ENCODE measurements at places on chromosomes 1 and 21.

DNA sequence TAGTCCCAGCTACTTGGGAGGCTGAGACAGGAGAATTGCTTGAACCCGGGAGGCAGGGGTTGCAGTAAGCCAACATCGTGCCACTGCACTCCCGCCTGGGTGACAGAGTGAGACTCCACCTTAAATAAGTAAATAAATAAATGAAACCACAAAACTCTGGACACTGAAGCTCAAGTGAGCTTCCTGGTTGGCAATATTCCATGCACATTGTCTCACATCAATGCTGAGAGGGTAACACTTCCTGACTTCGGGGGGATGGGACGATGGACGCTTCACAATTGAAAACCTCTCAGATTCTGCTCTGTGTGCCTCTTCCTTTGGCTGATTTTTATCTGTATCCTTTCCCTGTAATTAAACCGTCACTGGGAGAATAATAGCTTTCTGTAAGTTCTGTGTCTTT lies 70.0 kb upstream of the ZNF644 start:
- no peak for DNase-seq

DNA sequence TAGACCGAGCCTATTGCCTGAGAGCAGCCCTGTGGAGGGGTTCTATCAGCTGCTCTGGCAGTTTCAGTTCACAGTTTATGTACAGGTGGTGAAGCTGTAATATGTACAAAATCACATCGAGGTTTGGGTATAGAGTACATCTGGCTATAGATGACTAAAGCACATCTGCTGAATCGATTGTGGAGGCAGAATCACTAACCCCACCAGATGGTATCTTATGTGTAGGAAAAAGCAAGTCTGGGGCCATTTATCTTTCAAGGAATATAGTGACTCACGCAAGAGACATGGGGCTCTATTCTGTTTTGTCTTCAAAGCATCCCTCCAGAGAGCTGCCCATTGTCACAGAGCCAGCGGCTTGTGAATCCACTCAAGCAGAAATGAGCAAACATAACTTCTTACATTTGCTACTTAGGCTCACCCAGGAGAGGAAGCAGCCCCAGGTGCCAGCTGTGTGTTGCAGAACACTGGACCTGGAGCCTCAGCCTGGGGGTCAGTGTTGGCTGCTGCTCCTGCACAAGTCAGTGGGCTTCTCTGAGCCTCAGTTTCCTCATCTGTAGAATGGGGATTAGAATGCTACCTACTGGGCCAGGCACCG lies 21.3 kb downstream of the MIIP start:
- no peak for DNase-seq

- DNase-seq = no peak
Measured at GRCh38 chr1:221429264-221429663, 312.6 kb downstream of the DUSP10 start.

DNA sequence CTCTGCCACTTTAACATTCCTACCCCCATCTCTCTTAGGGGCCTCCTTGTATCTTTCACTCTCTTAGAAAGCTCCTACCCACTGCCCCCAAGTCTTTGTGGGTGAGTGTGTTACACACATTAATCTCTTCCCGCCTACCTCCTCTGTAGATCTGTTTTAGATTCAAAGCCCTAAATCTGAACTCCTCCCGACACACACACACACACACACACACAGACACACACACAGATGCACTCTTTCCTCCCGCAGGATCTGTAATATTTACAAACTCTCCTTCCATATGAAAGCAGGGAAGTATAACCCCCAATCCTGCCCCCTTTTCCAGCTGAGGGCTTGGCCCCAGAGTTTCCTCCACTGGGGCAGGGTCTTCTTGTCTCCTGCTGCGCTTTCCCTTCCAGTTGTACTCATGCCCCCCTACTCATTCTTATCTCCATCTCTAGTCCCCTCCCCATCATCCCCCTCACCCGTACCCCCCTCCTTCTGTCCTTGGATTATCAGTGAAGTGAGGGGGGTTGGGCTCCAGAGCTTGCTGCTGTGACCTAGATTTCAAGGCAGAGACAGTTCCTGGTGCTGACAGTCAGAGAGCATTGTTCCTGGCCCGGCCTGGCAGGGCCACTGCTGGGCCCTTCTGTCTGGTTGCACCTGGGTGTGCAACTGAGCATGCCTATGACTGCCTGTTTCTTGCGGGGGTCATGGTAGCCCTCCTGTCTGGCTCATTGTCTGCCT lies 4.3 kb downstream of the PEA15 start:
- no peak for DNase-seq

- peak; percentile 37 for DNase-seq
Measured at GRCh38 chr1:226568975-226569741, 20.6 kb downstream of the STUM start.

DNA sequence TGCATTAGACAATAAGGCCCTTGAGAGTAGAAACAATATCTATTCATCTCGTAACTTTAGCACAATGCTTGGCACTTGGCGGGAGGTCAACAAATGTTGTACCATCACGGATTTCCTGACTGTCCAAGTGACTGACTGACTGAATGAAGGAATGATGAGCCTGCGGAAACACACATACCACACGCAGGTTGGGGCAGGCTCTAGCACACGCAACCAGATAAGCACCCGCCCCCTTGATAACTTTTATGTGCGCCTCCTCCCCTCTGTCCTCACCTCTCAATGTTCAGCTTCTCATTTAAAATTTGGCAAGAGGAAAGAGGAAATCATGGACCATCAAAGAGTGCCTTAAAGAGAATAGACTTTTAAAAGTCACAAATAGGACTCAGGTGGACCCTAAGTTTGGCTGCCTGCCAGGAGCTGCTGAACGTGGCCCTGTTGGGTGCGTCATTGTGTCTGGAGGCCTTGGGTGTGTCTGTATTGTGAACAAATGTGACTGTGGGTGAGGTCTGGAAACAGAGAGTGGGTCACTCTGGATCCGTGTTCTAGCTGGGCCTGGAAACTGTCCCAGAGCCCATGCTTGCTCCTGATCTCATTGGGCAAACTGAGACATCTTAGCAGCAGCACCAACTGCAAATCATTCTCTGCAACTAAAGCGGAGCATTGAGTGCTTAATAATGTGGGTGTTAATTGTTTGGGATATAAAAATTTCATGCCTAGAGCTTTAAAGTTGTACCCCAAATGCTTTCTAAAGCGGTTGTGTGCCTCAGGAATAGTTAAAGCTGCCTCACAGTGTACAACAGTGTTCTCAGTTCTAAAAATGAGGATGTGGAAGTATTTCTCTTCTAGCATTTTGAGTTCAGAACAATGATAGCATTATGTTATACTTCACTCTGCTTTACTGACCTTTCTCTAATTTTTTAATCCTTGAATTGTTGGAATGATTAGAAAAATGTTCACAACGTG lies 47.6 kb upstream of the ABCG1 start:
- DNase-seq = no peak

GRCh38 chr1:19715334-19716203 lies 50.9 kb downstream of the HTR6 start:
- DNase-seq = peak; percentile 89

DNA sequence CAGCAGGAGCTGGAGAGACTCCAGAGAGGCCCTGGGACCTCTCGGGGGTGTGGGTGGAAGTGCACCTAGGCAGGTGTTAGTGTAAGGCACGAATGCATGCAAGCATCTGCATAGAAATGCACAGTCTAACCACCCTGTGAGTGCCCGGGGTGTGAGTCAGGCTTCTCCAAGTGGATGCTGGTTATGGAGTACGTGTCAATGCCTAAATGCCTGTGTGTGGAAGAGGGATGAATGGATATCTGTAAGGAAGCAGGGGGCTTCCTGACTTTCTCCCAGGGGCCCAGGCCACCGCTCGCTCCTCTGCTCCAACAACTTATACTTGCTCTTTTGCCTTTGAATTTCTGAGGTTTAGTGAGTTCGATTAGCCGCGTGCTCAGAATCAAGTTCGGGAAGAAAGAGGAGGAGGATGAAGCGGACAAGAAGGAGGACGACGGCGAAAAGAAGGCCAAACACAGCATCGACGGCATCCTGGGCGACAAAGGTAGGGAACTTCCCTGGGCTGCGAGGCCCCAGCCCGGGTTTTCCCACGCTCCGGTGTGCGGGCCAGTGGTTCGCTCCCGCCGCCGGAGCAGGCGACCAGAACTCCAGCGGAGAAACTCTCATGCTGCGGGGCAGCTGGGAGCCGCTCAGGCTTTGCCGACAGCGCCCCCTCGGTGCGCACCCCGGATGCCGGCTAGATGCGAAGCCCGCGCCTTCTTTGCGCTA lies 5.4 kb downstream of the PAX7 start:
- no peak for DNase-seq

- no peak for DNase-seq
Measured at GRCh38 chr1:67558449-67559193, 126.4 kb upstream of the GADD45A start.

GRCh38 chr21:34744801-34745200 lies 76.0 kb downstream of the CLIC6 start:
- peak; percentile 53 for DNase-seq

DNA sequence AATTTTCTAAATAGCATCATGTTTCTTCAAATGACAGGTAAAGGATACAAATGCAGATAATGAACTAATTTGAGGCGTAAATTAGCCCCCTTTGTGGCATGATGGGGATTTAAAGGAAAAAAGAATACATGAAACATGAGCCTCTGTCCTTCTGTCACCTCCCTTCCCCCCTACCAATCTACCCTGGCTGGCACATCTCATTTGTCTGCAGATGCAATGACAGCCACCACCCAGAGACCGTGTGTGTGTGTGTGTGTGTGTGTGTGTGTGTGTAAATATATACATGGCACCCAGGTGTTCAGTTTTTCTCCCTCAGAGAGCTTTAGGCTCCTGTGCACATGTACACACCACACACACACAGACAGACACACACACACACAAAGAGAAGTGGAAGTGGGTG lies 451.1 kb downstream of the RWDD3 start:
- no peak for DNase-seq

DNA sequence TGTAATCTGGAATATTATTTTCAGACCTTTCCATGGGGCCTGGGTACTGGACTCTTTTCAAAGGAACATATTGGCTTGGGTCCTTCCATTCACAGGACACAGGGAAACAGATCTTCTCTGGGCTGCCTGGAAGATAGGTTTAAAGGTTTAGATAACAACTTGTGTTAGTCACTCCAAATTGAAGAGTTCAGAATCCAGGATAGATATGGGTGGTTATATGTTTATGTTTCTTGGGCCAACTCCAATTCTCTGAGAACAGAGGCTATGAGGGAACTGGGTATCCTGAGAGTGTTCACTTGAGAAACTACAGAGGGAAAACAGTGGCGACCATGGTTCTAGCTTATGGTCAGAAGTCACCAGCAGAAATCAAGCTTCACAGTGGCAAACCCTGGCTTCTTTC lies 8.7 kb upstream of the PIGM start:
- no peak for DNase-seq

- DNase-seq = no peak
Measured at GRCh38 chr1:69639159-69639558, 71.4 kb downstream of the LRRC7 start.

DNA sequence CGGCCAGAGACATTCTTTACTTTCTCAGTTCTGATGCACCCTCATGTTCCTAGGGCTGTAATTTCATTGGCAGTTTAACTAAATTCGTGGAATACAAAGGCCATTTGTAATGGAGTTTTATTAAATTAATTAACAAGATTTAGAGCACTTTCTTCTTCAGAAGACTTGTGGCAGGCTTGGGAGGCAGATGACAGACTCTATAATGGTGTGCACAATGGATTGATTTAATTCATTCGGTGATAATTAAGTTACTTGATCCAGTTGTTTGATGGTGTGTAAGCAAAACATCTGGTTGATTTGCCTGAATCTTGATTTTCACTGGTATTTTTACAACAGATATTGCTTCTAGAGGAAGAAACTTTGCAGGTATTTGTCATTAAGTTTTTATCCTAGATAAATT lies 361.9 kb upstream of the GREM2 start:
- DNase-seq = no peak

DNA sequence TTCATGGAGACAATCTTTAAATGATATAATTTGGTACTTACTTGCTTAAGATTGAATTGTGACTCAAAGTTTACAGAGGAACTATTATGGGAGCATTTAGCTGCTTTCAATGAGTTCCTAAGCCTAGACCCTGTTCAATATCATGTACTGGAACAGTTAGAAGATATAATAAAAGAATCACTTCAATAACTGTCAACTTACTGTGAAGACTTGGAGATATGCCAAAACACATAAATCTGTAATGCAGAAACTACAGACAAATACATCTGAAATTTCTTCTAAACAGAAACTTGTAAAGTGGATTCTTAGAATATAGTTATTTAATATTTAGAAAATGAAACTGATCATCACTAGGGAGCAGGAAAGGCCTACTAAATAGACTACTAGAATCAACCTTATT lies 259.3 kb downstream of the HLX start:
- no peak for DNase-seq

DNA sequence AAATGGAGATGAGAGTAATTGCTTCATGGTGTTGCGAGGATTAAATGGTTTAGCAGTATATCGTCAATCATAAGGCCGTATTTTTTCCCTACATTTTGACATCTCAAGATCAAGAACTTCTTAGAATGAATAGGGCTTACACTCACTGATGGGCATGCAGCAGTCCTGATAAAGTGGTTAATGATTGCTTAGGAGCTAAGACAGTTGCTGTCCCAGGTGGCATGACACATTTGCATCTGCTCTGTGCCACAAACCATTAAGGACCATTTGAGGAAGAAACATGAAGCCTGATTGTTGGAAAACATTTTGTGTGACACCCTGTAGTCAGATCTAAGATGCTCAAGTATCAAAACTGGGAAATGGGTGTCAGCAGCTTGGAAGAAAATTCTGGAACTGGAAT lies 81.0 kb upstream of the SGIP1 start:
- no peak for DNase-seq

DNA sequence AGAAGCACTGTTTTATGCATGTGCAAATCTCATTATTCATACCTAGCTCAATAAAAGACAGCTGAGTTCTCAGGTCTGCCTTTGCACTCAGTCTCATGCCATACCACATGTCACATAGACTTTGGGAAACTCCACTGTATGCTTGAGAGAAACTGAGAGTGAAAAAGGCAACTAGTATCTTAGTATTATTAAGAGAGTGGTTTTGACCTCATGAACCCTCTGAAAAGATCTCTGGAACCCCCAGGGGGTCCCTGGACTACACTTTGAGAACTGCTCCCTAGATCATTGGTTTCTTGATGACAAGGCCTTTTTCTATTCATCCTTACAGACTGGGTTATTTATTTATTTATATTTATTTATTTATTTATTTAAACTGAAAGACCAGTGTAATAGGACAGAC lies 3.7 kb upstream of the RHEX start:
- DNase-seq = no peak

DNA sequence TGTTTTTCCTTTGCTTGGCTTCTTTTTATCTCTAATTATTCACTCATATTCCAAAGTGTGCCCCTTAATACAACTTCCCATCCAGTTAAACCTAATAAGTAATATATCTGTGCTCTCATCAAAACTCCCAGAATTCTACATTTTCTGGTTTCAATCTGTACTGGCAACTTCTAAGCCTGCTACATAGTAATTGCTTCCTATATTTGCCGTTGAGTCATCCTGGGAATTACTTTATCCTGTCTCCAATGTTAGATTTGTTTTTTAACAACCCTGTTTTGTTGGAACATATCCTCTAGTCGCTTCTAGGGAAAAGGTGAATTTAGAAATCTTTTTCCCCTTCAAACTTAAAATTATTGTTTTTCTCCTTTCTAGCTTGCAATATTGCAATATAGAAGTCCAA lies 620.5 kb upstream of the PKN2 start:
- DNase-seq = no peak

- DNase-seq = no peak
Measured at GRCh38 chr1:85343213-85343611, 66.8 kb upstream of the BCL10 start.
